ENCODE measurements at places on chromosomes 2 and 18.

- no peak for DNase-seq
Observed at GRCh38 chr2:236720974-236721540, 151.4 kb downstream of the ACKR3 start.

- DNase-seq: no peak
Observed at GRCh38 chr18:58351776-58352175, 277.1 kb downstream of the ALPK2 start.

GRCh38 chr2:221567231-221567760, 4.8 kb downstream of the EPHA4 start:
- DNase-seq: no peak

- no peak for DNase-seq
Observed at GRCh38 chr2:67258831-67259230, 138.3 kb upstream of the ETAA1 start.
